ENCODE measurements at places on chromosomes 2 and 18.

- no peak for DNase-seq
Measured at GRCh38 chr18:26869640-26870039, 4.1 kb upstream of the AQP4 start.

- DNase-seq = no peak
Measured at GRCh38 chr2:100834221-100834620, 14.3 kb downstream of the NPAS2 start.

GRCh38 chr2:17879137-17879912 is 858 bp downstream of the KCNS3 start:
- DNase-seq = no peak

- no peak for DNase-seq
Measured at GRCh38 chr2:27320958-27321543, 1.8 kb downstream of the MPV17 start.

Data from stimulated activated CD4-positive, alpha-beta T cell treated with anti-CD3 and anti-CD28 coated beads, Interleukin-4, amount 100 ng/mL, for 1 hour (primary cell).